Caki2 (cell line): ENCODE measurements at places on chromosomes 3 and 15.
A peak's percentile ranks its signal among the peaks of the same experiment; 100 is the strongest.

- no peak for DNase-seq
Measured at GRCh38 chr3:100269001-100269400, 8.2 kb downstream of the TBC1D23 start.

GRCh38 chr3:161403251-161403650 lies 31.9 kb upstream of the SPTSSB start:
- no peak for DNase-seq

GRCh38 chr3:183249006-183249718 lies 3.9 kb upstream of the B3GNT5 start:
- no peak for DNase-seq

- DNase-seq: no peak
Measured at GRCh38 chr15:60960517-60960916, 268.6 kb downstream of the RORA start.

GRCh38 chr3:20225769-20226168 lies 39.8 kb upstream of the SGO1 start:
- DNase-seq: peak; percentile 1

DNA sequence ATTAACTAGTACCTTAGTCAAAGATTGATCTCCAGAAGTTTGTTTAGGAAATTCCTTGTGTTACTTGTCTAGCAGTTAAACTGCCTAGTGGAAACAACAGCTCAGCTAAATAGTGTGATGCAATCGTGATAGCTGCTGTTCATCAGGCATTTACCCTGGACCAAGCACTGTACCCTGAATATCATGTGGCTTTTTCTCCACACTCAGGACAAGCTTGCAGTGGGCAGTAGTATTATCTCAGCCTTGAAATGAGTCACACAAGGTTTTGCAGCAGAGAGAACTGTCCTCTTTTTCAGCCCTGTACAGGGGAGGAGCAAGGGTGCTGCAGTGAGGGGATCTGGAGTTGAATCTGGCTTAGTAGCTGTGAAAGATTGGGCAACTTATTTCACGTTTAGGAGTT lies 208.4 kb downstream of the TP63 start:
- peak; percentile 84 for DNase-seq

GRCh38 chr3:152472672-152472954 lies 203.9 kb downstream of the MBNL1 start:
- DNase-seq: no peak

- no peak for DNase-seq
Measured at GRCh38 chr15:71562251-71562650, 248.1 kb upstream of the NR2E3 start.

GRCh38 chr3:66723231-66723630 lies 222.4 kb upstream of the LRIG1 start:
- no peak for DNase-seq

- DNase-seq: no peak
Measured at GRCh38 chr3:64681015-64681414, 6.8 kb downstream of the ADAMTS9 start.
